Type B pancreatic cell (in vitro differentiated cells): ENCODE measurements at places on chromosomes 12 and 14. TPM values are rescaled to one million over a fixed set of nuclear protein-coding genes. Genes with fewer than 3 reads are reported as not detected.
A peak's percentile ranks its signal among the peaks of the same experiment; 100 is the strongest.

Gene ADAM21
- 0.10 TPM in 1 of 2 replicates, not detected in the other for total RNA-seq

DNA sequence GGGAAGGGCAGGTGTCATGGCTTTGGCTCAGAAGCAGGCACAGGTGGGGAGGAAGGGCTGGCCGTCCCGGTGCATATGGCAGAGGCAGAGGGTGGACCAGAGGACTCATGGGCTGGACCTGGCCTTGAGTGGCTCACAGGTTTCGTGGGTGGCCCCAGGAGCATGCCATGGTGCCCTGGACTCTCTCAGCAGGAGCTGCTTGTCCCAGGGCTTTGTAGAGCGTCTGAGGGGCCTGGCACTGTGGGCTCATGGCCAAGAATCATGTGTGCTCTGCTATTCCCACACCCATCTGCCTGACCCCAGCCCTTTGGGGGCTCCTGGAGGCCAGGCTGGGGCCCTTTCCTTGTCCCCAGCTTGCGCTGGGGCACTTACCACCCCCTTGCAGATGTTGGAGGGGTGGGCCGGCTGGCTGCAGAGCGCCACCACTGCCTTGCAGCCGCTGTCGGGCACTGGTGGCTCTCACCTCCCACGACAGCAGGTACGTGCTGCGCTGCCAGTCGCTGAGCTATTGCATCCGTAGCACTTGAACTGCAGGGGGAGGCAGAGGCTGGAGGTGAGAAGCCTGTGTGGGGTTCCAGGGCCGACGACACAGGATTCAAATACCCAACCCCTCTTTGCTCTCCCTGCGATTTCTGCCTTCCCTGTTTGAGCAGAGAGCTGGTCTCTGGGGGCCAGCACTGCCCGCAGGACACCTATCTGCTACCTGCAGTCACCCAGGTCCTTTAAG is 187.4 kb upstream of the PRMT8 start:
- H3K36me3 ChIP-seq = no peaks in the 10 kb centered on the region
- no peak for DNase-seq
- peaks cover 61% of the 10 kb centered on the region for H3K27me3 ChIP-seq
- H3K27ac ChIP-seq = peak overlapping the region; percentile 27

DNA sequence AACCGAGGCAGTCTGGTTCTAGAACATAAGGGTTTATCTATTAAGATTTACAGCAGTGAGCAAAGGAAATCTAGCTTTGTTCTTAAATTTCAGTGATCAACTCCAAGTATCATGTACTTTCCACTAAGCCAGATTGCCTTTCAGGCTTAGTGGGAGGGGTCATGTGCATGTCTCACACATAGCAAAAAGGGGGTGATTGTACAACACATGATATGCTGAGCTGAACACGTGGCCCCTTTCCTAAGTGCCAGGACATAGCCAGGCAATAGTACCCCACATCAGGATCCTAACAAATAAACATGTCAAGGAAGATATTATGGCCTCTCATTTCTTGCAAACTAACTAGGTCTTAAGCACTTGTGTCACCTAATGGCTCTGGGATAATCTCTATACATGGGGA is 347.2 kb downstream of the C12orf75 start:
- H3K36me3 ChIP-seq = no peaks in the 10 kb centered on the region
- H3K4me1 ChIP-seq = peaks cover 4% of the 10 kb centered on the region
- H3K4me3 ChIP-seq = no peak overlapping the region
- H3K27ac ChIP-seq = no peak overlapping the region
- no peaks in the 10 kb centered on the region for H3K27me3 ChIP-seq
- DNase-seq = no peak

GRCh38 chr12:86407620-86408208 is 151.5 kb upstream of the MGAT4C start:
- DNase-seq = no peak
- H3K4me1 ChIP-seq = no peaks in the 10 kb centered on the region
- H3K4me3 ChIP-seq = no peak overlapping the region
- H3K27ac ChIP-seq = no peak overlapping the region

DNA sequence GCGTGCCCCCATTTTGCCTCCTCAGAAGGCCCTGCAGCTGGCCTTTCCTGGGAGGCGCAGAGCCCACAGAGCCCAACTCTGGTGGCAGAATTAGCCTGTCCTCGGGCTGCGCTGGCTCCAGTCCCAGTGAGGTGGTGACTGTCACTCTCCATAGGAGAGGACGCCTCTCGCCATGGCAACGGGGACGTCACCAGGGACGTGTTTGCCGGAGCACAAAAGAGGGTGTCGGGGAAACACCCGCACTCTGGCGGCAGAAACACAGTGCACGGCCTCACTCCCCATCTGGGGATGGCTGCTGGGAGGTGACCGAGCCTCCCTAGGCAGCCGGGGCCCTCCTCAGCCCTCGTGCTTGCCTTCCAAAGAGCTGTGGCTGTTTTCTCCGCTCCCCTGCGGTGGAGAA is 50.2 kb upstream of the NCOR2 start:
- H3K4me3 ChIP-seq = no peak overlapping the region
- H3K27me3 ChIP-seq = no peaks in the 10 kb centered on the region
- H3K27ac ChIP-seq = no peak overlapping the region
